ENCODE measurements at places on chromosomes 3 and 15.
A peak's percentile ranks its signal among the peaks of the same experiment; 100 is the strongest.

DNA sequence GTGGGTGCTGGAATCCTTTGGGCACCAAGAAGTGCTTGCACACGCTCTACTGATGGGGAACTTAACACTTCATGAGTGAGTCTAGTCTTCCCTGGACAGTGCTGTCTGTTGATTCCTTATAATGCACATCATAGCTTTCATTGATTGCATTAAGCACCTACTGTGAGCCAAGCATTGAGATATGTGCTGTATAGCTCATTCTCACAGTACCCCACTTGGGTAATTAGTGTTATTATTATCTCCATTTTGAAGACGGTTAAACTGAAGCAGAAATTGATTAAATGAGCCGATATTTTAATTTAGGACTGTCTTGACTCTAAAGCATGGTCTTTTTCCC lies 504 bp upstream of the PDHB start:
- no peak for DNase-seq

DNA sequence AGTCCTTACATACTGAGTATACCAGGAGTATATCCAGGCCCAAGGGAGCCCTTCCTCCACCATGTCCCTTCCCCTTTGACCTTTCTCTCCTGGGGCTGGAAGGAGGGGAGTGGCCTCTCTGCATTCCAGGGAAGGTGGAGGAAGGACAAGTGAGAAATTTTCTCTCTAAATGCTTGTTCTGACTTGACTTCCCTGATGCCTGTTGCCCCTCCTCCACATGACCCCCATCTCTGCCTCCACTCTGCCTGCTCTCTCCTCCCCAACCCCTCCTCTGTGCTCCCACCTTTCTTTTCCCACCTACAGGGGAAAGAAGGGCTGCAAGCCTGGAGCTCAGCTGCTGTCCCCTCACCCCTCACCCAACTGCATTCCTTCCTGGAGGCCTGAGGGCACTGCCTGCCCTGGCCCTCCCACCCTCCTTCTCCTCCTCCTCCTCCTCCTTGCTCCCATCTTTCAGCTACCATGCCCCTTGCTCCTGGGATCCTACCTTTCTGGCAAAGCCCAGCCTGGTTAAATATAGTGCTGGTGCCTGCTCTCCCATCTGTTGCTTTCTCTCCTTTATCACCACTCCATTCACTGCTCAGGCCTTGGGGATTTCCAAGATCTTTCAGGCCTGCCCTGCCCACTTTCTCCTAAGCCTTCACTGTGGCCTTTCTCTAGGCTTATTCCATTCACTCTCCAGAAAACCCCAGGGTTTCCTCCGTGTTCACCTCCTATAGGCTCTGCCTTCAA lies 8.5 kb upstream of the DAG1 start:
- no peak for DNase-seq

DNA sequence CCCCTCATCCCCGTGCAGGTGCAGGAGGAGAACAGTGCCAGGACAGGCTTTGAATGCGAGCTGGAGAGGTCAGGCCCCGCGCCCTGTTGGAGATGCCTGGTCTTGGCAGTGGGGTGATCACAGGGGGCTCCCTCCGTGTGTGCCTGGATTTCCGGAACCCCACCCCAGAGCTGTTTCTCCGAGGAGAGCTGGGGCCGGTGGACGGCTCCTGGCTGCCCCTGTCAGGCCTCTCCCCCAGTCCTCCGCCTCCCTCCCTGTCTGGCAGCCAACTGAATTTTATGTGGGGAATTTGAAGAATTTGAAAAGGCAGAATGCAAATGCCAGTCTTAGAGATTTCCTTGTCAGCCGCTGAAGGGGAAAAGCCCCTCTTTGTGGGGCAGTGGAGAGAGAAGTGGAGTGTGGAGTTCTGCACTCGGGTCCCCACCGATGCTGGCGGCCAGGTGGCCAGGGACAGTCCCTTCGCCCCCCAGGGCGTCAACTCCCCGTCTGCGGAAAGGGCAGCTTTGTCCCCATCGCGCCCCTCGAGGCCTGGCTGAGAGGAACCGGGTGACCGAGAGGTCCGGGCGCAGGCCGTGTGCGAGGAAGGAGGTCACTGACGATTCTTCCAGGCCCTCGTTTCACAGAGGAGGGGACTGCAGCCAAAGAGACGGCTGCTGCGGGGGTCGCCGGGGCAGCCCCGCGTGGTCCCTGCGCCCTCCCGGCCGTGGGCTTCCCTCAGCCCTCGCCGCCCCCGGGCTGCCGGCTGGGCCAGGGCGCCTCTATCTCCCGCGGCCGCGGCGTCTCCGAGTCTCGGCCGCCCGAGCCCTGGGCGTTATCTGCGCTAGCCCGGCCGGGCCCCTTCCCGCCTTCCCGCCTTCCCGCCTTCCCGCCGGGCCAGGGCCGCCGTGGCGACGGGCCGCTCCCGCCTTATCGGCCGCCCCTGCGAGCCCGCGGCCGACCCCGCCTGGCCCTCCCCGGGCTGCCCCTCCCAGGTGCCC lies 56.0 kb upstream of the LCTL start:
- no peak for DNase-seq

- DNase-seq, result no peak
Observed at GRCh38 chr3:58039601-58040000, 31.4 kb downstream of the FLNB start.

- no peak for DNase-seq
Observed at GRCh38 chr3:184381261-184382224, 1.7 kb downstream of the CHRD start.

- DNase-seq, result no peak
Observed at GRCh38 chr15:89693696-89694095, 3.1 kb downstream of the WDR93 start.

DNA sequence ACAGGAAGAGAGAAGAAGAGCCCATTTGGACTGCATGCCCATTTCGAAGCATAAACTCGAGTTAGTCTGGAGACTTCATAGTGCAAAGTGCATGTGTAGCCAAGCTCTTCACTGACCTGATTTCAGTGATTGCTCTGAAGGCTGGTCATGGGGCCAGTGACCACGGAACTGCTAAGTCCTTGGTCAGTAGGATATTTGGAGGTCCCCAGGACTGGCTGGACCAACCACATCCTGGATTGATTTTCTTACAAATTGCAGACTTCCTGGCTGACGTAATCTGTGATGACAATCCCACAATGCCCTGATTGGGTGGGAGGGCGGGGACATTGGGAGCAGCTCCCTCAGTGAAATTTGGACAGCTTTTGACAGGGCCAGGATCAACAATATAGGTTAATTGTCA lies 233.4 kb downstream of the CACNA2D3 start:
- no peak for DNase-seq

GRCh38 chr15:31273258-31273941 lies 53.2 kb upstream of the KLF13 start:
- DNase-seq, result no peak

GRCh38 chr3:13189639-13190377 lies 116.6 kb upstream of the IQSEC1 start:
- DNase-seq, result no peak

GRCh38 chr3:31213869-31214486 lies 318.7 kb upstream of the STT3B start:
- no peak for DNase-seq

GRCh38 chr15:55108448-55108847 lies 88.3 kb downstream of the RSL24D1 start:
- DNase-seq, result no peak

DNA sequence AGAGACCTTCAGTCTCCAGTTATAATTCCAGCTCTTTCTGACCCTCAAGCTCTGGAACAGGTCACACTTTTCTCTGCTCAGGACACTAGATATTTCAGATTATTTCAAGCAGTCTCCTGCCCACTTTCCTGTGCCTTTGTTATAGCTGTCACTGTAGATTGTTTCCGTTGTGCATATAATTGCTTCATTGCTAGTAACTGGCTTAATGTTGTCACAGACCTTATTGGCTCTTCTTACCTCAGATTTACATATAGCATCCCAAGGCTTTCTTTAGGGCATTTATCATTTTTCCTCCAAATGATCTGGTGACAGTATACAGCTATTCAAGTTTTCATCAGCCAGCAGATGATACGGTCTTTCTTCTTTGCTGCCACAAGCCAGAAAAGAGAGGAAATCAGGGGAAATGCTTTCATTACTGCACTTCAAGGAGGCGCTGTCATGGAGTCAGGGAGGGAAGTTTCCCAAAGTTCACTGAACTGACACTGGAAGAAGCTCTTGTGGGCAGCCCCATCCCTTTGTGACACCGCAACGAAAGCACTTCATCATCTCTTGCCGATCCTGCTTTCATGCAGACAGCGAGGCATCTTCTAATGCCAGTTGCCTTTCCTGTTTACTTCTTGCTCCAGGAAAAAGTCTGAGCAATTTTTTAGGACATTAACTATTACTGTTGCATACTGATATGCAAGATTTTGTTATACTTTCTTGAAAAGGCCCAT lies 181.9 kb downstream of the CDIN1 start:
- DNase-seq, result no peak

DNA sequence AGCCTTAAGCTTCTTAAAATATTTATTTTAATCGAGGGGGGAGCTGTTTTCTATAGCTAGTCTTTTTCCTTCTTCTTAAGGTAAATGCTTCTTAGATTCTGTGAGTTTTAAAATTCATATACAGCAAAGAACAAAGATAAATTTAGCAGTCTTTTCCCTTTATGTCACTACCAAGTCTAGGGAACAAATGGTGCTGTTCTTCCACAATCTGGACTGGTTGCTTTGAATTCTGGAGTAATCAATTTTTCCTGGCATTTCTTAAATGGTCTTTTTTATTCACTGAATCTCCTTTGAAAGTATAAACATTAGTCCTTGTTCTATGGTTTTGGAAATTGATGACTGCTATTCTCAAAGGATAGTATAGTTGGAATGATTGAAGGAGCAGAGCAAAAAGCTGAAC lies 82.8 kb downstream of the CHL1 start:
- no peak for DNase-seq

GRCh38 chr3:18237251-18238005 lies 187.7 kb downstream of the SATB1 start:
- no peak for DNase-seq

DNA sequence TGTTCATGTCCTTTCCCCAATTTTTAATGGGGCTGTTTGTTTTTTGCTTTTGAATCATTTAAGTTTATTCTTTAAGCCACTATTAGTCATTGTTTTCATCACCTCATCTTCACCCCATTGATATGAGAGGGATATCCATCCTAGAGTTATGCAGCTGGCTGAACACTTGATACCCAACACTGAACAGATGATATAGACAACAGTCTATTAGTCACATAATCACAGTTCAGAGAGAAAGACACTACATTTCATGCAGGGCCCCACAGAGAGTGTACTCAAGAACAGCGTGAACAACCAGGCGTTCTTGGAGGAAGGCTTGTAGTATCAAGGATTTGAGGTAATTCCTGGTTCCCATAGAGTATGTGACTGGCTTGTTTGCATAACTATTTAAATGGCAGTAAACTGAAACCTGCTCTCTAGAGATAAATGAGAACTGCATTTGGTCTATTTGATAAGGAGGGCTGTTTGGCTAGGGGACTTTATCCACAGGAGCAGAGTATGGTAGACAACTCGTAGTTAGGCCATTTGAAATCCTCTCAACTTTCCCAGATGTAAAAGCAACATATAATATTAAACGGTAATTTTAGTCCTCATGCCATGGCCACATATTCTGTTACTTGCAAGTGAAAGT lies 618.7 kb downstream of the SI start:
- DNase-seq, result no peak

- DNase-seq, result no peak
Observed at GRCh38 chr3:101351829-101352228, 31.5 kb upstream of the IMPG2 start.

- DNase-seq, result no peak
Observed at GRCh38 chr3:48566401-48566760, 2.8 kb upstream of the UCN2 start.

DNA sequence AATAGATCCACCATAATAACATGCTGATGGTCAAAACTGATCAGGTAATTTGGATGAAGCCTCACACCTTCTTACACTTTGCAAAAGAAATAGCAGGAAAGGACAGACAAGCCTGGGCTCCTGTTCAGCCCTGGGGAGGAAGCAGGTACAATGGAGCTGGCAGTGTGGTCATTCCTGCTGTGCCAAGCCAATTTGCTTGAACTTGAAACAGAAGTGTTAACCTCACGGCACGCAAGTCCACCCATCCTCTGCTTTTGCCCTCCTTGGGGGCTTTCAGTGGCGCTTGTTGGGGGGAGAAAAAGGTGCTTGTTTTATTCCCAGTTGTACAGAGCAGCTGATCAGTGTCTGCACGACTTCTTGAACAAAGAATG lies 36.8 kb upstream of the RFTN1 start:
- DNase-seq, result no peak

DNA sequence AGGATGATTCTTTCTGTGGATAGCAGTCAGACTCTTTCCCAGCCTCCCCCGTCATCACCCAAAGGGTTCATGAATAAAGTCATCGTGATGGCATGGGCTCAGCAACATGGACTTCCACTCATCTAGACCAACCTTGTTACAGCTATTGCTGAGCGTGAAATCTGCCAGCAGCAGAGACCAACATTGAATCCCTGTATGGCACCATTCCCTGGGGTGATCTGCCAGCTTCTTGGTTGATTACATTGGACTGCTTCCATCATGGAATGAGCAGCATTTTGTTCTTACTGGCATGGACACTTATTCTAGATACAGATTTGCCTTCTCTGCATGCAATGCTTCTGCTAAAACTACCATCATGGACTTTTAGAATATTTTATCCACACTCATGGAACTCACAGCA lies 195.6 kb upstream of the AZI2 start:
- DNase-seq, result no peak

GRCh38 chr3:51389423-51390183 lies 1.5 kb upstream of the RBM15B start:
- no peak for DNase-seq

GRCh38 chr3:153160451-153161137 lies 1.4 kb upstream of the RAP2B start:
- peak; percentile 42 for DNase-seq

DNA sequence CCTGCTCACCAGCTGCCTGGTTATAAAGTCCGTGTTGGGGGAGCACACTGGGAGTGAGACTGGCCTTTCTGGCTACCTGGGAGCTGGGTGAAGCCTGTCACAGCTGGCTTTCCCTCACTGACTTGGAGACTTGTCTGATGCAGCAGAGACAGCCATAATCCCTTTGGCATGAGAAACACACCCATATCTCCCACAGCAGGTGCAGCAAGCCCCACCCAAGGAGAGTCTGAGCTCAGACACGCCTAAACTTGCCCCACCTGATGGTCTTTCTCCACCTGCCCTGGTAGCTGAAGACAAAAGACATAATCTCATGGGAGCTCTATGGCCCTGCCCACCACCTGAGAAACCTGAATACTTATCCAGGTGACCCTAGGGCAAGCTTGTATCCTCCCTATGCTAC lies 54.8 kb downstream of the NMD3 start:
- DNase-seq, result no peak

DNA sequence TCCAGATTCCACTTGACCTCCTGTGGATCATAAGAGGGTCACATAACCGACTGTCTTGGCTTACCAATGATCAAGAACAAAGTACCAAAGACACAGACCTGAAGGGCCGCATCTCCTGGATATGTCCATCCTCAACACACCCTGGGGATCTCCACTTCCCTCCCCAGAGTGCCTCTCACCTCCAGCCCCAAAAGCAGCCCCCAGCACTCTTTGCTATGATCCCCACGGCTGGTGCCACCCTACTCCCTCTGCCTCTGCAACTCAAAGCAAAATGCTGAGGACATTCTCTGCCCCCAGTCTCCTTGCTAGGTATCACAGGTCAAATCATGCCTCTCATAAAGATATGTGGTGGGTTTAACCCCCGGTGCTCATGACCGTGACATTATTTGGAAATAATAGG lies 32.7 kb downstream of the SLCO2A1 start:
- no peak for DNase-seq

GRCh38 chr15:66359740-66360139 lies 3.3 kb upstream of the TIPIN start:
- no peak for DNase-seq

- no peak for DNase-seq
Observed at GRCh38 chr3:66076861-66077470, 38.2 kb upstream of the MAGI1 start.
